ENCODE measurements at places on chromosomes 3 and 15.

GRCh38 chr3:182786564-182787196, 6.6 kb upstream of the ATP11B start:
- DNase-seq, result no peak

DNA sequence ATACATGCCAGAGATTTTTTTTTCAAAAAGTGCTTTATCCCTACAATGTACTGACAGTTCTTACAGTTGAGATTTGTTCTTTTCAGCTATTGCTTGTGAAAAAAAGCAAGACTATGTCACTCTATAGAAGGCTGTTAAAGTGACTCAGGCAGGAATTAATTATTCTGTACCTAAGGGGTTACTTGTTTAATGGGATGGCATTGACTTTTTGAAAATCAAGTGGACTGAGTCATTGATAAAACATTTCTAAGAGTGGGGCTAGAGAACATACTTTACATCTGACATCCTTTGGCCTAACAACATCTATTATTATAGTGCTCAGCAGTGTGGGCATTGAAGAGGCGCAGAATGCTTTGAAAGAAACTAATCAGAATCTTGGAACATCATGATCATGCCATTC, 34.3 kb downstream of the INTS14 start:
- no peak for DNase-seq

- DNase-seq, result peak; percentile 63
Measured at GRCh38 chr15:65371976-65372786, 5.6 kb downstream of the IGDCC3 start.

GRCh38 chr3:168060317-168060716, 35.4 kb downstream of the GOLIM4 start:
- DNase-seq, result no peak

DNA sequence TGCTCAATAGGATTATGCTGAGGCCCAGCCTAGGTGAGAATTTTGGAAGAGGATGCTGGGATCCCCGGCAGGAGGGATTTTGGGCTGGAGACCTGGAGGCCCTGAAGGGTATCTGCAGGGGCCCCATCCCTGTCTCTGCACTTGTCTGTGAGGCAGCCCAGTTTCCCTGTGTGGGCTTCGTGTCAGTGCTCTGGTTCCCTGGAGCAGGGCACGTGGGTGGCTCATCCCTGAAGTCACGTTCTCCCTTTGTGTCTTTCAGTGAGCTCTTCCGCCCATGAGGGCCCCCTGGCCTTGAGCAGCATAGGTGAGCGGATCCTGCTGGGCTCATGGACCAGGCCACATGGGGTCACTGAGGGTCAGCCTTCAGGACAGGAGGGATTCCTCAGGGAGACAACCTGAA, 217.9 kb downstream of the SNRPN start:
- DNase-seq, result no peak

DNA sequence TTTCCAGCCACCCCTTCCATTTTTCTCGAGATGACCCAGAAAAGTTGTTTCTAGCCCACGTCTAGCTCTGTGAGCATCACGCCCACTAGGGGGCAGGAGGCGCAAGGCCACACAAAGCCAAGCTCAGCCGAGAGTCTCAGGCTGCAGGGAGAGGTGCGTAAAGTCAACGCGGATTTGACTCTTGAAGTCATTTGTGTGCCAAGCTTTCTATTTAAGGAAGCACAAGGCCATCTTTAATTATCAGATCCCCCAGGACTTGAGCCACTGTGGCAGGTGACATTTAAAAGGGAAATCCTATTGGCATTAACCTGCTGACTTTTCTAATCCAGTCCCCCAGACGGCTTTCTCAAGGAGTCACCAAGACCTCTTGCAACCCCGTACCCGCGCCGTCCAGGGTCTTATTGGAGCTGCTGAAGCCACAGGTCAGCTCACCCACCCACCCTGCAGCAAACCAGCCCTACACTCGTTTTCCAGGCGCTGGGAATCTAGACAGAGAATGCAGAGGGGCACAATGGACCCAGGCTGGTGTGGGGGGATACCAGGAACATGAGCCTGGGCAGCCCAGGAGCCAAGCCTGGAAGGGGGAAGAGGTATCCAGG, 62.1 kb downstream of the CAPN7 start:
- peak; percentile 96 for DNase-seq

GRCh38 chr15:54082836-54083492, 104.7 kb downstream of the UNC13C start:
- DNase-seq, result no peak

- DNase-seq, result no peak
Measured at GRCh38 chr3:22439626-22440025, 688.6 kb upstream of the ZNF385D start.

DNA sequence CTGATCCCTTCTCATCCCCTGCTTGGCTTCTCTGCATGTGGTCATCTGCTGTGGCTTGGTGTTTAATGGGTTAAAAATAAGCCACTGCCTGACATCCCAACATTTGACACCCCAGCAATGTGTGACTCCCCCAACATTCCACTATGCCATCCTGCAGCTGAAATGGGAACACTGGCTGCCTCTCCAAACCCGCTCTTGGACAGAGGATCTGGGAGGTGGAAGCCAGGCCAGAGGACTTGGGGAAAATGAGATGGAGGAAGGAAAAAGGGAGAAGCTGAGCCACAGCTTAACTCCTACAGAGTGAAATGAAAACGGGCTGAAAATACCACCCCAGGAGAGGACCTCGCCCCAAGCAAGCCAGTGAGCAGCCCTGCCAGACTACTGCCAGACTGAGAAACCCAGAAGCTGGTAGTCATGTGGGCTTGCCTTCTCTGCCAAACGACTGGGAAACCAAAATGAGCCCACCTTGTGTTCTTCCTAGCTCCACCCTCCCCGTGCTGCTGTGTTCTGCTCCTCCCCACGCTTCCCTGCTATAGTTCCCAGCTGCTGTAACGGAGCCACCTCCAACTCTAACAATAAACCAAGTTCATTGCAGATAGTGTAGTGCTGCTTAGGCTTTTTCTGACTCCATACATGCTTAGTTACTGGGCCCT, 13.7 kb downstream of the MAP1A start:
- DNase-seq, result no peak

- no peak for DNase-seq
Measured at GRCh38 chr3:41208507-41209220, 9.4 kb downstream of the CTNNB1 start.

- DNase-seq, result no peak
Measured at GRCh38 chr15:89898614-89899294, 5.0 kb upstream of the AP3S2 start.

DNA sequence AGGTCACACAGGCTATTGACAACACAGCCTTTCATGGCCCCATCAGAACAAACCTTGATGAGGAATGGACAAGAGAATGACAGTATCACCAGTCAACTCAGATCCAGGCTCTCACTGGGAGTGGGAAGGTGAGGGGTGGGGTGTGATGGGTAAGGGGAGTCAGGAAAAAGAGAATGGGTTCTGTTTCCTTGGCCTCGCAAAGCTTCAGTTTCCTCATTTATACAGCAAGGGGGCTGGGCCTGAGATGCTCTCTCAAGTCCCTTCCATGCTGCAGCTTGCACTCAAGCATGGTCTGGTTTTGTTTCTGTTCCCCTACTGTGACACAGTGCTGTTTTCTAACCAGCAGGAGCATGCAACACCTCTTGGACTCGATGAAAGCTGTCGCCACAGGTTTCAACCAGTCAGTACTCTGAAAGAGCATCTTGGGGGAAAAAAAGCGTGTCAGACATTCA, 65.7 kb upstream of the IL12A start:
- no peak for DNase-seq

GRCh38 chr3:175238801-175239200, 379.7 kb downstream of the NAALADL2 start:
- DNase-seq, result no peak

DNA sequence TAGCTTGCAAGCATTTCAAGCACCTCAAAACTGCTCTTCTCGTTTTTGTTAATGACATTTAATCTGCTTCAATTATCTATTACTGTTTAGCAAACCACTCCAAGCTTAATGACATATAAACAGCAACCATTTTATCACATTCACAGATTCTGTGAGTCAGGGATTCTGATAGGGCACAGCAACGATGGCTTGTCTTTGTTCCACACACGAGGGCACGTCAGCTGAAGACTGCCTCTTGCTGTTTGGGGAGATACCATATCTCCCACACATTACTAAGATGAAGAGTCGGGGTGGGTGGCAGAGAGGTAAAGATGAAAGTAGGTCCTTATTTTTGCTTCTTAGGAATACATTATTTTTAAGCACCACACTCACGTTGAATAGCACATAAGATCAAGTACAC, 19.3 kb downstream of the CPOX start:
- DNase-seq, result no peak

GRCh38 chr15:79025201-79025600, 65.4 kb downstream of the RASGRF1 start:
- peak; percentile 80 for DNase-seq

- DNase-seq, result no peak
Measured at GRCh38 chr3:11350374-11350773, 78.2 kb downstream of the ATG7 start.

DNA sequence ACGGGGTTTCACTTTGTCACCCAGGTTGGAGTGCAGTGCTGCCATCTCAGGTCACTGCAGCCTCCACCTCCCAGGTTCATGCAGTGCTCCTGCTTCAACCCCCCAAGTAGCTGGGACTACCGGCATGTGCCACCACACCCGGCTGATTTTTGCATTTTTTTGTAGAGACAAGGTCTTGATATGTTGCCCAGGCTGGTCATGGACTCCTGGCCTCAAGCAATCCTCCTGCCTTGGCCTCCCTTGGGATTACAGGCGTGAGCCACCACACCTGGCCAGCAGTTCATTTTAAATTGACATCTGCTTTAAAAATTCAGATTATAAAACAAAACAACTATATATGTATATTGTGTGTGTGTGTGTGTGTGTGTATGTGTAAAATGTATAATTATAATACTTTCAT, 38.3 kb downstream of the CALML4 start:
- DNase-seq, result no peak

GRCh38 chr3:15181963-15182362, 24.1 kb upstream of the CAPN7 start:
- DNase-seq, result no peak

- no peak for DNase-seq
Measured at GRCh38 chr3:78912687-78913086, 855.1 kb downstream of the ROBO1 start.

DNA sequence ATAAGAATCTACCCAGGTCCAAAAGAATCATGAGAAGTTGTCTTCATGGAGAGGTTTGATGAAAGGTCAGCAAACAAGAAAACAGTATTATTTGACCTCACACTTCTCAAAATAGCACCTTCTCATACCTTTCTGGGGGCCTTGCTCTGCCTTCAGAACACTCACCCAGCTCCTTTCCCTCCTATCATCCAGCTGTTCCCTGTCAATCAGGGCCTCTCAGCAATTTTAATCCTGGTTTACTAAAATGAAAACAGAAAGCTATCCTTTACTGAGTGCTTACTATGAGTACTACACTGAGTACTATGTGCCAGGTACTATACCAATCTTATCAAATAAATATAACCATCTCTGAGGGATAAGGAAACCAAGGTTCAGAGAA, 138.6 kb downstream of the GAP43 start:
- no peak for DNase-seq

DNA sequence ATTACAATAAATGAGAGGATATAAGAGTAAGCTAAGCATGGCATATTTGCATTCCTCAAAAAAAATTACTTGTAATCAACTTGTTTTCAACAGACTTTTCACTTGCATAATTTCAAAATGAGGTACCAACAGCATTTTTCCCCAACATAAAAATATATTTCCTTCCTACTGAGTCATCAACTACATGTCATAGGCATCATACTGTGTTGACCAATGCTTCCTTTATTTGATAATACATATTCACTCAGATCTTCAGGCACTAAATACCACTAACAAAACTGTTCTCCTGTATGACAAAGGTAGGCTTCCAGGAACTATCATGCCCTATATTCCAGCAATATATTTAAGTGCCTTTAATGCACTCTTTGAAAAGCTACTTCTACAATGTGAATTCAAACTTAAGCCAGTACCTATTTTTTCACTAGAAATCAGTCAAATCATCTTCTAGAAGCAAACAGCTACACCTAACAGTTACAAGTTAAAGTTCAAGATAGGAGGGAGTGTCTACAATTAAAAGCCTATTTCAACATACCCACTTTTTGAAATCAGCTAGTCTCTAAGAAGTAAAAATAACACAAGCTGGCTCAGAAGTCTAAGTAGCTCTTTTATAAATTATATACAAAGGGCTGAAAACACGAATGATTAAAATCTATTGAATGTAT, 11.3 kb downstream of the ADAM10 start:
- DNase-seq, result no peak

GRCh38 chr15:82103468-82103867, 57.6 kb upstream of the MEX3B start:
- DNase-seq, result peak; percentile 25

GRCh38 chr15:88695101-88695500, 56.3 kb downstream of the ISG20 start:
- no peak for DNase-seq

DNA sequence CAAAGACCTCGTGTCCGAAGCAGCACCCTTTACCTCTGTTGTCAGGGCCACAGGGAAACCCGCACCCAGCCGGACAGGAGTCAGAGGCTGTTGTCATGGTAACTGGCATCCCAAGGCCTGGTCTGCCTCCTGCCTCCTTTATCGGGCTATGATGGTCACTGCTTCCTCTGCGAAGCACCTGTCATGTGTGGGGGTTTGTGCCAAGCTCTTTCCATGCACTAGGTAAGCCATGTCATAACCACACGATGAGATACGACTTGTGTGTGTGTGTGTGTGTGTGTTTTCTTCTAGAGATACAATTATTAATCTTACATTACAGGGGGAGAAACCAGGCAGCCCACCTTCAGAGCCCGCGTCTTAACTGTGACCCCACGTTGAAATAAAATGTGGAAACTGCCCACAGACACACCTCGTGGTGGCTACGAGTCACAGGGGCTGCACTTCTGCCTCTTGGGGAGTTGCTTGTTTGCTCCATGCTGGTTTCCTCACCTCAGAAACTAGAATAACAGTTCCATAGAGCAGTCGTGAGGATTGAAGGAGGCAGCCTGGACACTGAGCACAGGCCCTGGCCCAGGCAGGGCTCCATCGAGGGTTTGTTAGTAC, 18.0 kb downstream of the ZDHHC19 start:
- no peak for DNase-seq

DNA sequence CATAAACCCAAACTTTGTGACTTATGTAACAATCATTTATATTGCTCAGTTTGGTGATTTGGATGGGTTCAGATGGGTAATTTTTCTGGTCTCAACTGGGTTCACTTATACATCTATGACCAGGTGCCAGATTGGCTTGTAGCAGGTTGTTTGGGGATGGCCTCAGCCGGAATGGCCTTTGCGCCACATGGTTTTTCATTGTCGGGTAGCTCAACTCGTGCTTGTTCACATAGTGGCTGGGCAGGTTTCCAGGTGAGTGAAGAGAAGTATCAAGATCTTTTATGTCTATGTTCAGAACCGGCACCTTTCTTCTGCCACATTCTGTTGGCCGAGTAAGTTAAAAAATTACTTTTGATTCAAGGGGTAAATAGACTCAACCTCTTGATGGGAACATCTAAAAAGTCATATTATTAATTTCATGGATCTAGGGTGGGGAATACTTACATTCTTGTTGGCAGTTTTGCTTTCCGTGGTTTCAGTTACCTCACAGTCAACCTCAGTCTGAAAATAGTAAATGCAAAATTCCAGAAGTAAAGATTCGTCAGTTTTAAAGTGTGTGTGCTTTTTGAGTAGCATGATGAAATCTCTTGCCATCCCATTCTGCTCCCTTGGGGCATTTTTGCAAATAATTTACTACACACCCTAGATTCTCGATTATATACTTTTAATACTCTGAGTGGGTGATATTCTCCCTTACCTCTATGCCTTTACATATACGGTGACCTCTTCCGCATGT, 745.7 kb upstream of the CCDC54 start:
- DNase-seq, result no peak

- DNase-seq, result no peak
Measured at GRCh38 chr3:8413337-8413926, 88.2 kb upstream of the LMCD1 start.
